ENCODE measurements at places on chromosomes 7 and 10.

GRCh38 chr10:5508161-5508604 is 8.8 kb upstream of the CALML5 start:
- ATAC-seq, result no peak

DNA sequence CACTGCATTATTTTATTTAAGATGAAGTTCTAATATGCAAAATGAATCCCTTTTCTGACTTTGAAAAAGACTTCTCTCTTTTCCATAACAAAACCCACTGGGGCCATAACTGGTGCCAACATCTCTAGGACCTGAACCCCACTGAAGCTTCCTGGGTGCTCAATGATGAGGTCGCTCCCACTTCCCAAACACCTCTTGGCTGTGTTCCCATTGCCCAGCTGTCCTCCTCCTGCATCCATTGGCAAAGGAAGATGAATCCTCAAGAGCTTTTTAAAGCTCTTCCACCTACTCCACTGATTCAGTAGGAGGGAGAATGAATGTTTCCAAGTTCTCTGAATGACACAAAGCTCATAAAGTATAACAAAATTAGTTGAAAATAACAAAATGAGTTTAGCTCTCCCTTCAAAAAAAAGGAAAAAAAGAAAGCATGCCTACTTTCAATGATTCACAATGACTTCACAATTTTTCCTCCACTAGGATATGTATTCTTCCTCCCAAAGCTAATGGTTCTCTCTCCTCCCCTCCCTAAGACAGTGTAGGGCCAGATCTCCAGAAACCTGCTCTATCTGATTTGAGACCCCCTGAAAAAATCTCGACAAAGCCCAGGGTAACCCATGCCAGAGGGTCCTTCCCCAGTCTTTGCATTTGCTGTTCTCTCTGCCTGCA is 64.8 kb downstream of the SORBS1 start:
- no peak for ATAC-seq

- no peak for ATAC-seq
Measured at GRCh38 chr10:106440355-106440754, 724.2 kb downstream of the SORCS1 start.

- ATAC-seq, result no peak
Measured at GRCh38 chr10:53537508-53537907, 764.9 kb upstream of the MBL2 start.

DNA sequence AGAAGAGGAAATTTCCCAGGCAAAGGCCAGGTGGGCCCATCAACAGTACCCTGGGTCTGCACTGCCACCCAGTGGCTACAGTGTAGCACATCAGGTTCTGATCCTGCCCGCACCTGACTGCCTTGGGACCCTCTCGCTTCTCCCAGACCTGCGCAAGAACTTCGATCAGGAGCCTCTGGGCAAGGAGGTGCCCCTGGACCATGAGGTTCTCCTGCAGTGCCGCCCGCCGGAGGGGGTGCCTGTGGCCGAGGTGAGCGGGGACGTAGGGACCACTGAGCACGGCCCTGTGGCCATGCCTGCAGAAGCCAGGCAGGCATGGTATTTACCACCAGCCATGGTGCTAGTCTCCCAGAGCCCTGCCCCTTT is 33.9 kb upstream of the SLC29A3 start:
- ATAC-seq, result peak; percentile 31

Data from activated T-helper 17 cell treated with anti-CD3 and anti-CD28 coated beads, Interleukin-2, amount 50 U/mL, for 72 hours (primary cell).